ENCODE measurements at places on chromosomes 7 and 10.

- no peak for DNase-seq
Measured at GRCh38 chr7:36185092-36185491, 32.0 kb downstream of the EEPD1 start.

DNA sequence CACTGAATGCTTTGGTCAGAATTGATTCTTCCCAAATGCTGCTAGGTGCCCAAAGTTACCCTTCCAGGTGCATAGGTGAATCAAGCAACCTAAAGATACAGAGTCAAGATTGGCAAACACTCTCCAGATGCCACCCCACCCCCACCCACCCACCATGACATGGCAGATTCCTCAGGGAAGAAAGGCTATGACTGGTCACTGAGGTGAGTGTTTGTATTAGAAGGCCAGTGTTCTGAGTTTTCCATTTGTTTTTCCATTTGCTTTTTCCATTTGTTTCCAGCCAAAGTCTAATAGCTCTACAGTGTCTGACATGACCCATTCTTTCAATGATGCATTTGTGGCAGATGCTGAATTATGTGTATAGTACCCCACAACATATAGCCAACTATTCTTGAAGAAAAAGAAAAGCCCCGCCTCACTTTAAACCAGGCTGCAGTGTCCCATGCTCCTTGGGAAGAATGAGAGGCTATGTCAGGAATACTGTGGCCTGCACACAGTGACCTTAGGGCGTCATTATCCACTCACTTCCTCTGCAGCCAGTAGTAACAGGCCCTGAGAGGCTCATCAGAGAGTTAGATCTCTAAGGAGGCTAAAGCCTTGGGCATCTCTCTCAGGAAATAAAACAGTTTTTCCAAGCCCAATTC is 16.1 kb upstream of the HIBADH start:
- DNase-seq, result no peak

DNA sequence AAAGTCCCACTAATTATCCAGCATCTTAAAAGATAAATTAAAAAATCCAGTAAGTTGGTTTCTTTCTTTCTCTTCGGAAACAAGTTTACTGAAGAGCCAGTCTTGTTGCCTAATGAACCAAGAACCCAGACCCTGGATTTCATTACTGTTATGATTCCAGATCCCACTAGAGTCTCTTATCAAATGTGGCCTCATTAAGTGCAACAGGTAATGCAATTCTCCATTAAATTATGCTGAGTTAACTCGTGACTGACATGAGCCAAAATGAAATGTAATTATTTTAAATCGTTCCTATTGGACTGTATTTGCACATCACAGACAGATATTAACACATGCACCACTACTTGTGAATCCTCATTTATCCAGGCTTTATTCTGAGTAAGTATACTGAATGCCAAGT is 115.6 kb downstream of the NXPH1 start:
- no peak for DNase-seq

DNA sequence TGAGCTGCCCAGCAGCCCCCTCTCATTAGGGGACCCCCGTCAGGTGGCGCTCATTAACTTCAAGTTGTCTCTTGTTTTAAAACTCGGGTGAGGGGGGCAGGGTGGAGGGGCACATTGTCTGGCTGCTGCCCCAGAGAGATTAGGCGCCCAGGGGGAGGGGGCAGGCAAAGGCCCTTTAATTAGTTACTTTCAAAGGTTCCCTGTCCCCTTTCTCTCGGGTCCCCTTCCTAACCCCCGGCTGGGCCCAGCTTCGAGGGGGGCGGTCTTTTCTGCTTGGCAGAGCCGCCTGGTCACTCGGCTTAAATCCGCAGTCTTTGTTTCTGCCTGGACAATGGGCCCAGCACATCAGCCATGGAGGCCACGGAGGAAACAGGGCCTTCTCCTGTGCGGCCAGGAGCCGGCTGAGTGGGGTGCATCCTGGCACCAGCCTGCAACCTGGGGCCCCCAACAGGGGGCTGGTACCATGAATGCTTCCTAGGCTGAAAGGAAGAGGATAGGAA is 38.9 kb upstream of the SLF2 start:
- DNase-seq, result no peak

- no peak for DNase-seq
Measured at GRCh38 chr7:115435178-115435577, 513.3 kb downstream of the MDFIC start.
